ENCODE measurements at places on chromosomes 1 and 21.

GRCh38 chr1:78126506-78126905 is 80.7 kb downstream of the GIPC2 start:
- no peak for DNase-seq

GRCh38 chr1:95216292-95216990 is 17.6 kb upstream of the RWDD3 start:
- no peak for DNase-seq

DNA sequence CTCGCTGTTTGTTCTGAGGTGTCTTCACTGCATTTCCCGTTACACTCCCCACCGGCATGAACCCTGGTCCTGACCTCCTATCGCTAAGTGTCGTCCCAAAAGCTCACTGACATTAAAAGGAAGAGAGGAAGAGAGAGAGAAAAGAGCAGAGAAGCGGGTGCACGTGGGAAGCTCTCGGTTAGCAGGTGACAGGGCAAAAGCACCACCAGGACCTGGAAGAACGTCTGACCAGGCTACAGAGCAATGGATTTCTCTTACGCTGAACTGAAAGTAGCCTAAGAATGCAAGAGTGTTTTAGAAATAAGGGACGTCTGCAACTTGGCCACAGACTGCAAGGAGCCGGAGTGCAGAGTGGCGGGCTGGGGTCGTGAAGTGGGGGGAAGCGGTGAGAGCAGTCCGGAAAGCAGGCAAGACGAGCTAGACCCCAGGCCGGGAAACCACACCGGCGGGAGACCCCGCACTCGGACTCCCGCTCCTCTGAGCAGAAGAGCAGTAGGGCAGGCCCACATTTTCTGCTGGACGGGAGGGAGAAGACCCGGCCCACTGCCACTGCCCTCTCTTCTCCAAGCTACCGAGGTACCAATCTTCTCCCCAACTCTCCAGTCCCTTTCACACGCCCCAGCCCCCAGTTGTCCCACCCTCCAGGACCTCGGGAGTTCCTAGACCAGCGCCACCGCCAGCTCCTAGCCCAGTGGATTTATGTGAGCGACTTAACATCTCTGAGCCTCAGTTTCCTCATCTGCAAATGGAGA is 8.3 kb upstream of the MPZL1 start:
- DNase-seq, result peak; percentile 38

GRCh38 chr1:156021093-156021428 is 310 bp upstream of the SSR2 start:
- DNase-seq, result no peak

- DNase-seq, result no peak
Observed at GRCh38 chr1:93344886-93345632, 648 bp upstream of the DR1 start.

GRCh38 chr1:202069662-202070061 is 53.1 kb upstream of the GPR37L1 start:
- DNase-seq, result no peak

DNA sequence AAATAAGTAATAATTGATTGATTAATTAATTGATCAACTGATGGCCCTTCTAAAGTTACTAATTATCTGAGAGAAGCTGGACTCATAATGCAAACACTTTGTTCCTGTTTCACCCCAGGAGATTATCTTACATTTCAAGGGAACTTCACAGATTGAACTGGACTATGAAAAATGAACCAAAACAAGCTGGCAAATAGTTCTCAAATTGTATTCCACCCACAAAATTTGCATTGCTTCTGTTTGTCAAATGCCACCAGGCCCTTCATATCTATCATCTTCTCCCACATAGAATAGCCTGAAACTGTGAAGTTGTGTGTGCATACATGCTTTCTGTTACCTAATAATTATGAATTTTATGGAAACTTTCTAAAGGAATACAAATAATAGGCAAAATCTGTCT is 104.0 kb downstream of the ZNF281 start:
- DNase-seq, result no peak

DNA sequence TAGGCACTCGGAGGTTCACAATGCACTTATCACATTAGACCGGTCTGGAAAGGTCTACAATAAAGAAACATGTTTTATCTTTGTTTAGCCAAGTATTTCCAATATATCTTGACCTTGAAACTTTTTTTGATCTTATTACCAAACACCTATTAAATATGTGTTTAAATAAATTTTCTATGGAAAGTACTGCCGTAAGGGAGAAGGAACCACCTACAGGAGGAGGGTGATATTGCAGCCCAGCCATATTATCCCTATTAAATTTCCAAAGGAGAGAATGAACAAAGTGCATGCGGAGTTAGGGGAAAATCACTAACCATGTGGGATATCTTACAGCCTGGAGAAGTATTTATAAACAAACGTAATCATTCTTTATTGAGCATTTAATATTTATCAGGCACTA is 14.5 kb downstream of the BRINP2 start:
- DNase-seq, result peak; percentile 42

- DNase-seq, result no peak
Observed at GRCh38 chr1:239635276-239635675, 248.9 kb downstream of the CHRM3 start.

Measured in WTC11 (cell line).